ENCODE measurements at places on chromosomes 16 and 17.

GRCh38 chr17:40192961-40193360 is 15.7 kb downstream of the RAPGEFL1 start:
- no peak for DNase-seq

- DNase-seq = no peak
Measured at GRCh38 chr17:38421871-38422827, 6.1 kb upstream of the ARHGAP23 start.

DNA sequence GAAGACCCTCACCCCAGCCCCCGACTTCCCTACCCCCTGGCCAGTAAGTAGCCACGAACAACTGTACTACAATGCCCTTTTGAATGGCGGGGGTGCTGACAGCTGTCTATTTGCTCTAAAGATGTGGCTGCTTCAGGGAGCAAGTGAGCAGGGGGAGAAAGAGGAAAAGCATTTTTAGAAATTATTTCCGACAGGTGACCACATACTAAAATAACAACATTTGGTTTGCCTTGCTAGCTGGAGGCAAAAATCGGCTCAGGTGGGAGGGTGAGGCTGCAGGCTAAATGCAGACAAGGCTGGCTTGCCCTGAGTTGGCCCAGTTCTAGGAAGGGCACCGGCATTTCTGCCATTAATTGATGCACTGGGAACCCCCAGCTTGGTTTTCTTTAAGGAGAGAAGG is 188.5 kb downstream of the XYLT1 start:
- no peak for DNase-seq

DNA sequence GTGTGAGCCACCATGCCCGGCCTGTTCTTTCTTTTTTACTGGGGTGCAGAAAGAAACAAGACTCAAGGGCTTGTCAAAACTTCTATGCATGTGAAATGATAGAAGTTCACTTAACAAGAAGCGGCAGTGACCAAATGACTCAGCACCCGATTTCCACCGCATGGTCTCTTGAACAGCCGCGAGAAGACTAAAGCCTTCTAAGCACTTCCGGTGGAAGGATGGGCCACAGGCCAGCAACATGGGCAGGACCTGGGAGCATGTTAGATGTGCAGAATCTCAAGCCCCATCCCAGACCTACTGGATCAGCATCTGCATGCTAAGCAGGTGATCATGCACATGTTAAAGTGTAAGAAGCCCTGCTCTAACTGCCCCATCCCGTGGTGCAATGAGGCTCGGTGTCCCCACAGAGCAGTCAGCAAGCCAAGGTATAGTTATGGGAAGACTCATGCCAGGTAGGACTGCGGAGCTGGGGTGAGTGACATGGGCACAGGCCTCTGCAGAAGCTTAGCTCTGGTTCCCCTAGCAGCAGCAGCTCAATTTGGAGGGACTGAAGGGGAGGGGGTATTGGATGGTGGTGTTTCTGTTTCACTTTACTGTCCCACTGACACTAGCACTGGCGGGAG is 88.5 kb upstream of the HNF1B start:
- DNase-seq = no peak

- peak; percentile 55 for DNase-seq
Measured at GRCh38 chr17:76199469-76199868, 40.8 kb downstream of the RNF157 start.

DNA sequence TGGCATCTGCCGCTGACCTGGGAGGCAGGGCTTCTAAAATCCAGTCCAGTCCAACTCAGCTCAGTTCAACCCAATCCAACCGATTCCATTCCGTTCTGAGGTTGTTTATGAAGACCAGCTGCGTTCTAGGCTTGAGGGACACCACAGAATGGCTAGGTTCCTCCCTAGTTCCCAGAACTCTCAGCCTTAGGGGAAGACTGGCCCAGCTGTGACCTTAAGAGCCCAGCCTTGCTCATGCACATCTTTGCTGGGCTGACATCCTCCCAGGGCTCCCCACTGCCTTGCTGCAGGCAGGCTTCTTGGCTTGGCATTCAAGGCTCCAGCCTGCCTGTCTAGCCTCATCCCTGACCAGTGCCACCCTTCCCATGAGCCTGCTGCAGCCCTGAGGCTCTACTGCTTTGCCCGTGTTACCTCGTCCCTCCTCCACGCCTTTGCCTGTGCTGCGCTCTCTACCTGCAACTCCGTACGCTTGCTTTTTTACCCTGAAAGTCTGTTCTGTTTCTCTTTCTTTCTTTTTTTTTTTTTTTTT is 7.9 kb downstream of the SLC12A3 start:
- no peak for DNase-seq

DNA sequence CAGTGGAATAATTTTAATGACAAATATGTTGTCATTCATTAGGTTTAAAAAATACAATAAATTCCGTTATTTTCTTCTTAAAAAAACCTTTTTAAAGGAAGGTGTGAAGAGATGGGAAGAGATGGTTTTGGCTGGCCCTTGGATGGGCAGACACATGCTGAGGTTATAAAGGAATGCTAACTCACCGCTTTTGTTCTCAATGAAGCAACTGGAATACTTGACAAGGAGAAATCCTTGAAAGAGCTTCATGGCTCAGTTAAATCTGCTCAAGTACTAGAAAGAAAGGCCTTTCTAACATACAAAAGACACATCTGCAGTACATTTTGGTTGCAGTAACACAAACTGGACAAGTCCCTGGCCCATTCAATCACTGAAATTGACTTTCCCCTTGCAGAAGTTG is 158.3 kb upstream of the KCNJ16 start:
- no peak for DNase-seq

DNA sequence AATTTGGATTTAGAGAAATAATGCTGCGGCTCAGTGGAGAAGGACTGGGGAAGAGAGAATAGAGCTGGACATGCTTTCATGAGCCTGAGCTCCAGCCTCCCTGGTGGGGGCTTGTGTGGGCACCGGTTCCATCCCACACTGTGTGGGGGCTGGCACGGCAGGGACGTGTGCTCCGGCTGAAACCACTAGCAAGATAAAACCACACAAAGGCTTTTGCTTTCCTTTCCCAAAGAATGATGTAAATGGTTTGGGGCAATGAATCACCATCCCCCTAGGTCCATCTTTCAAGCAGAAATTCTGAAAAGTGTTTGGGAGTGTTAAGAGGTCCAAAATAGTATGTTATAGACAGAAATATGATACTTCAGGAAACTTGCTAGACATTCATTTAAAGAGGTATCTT is 77.0 kb downstream of the CDH11 start:
- no peak for DNase-seq

GRCh38 chr16:11583889-11584565 is 2.7 kb downstream of the LITAF start:
- no peak for DNase-seq

GRCh38 chr17:46943501-46944393 is 20.8 kb downstream of the GOSR2 start:
- DNase-seq = no peak

DNA sequence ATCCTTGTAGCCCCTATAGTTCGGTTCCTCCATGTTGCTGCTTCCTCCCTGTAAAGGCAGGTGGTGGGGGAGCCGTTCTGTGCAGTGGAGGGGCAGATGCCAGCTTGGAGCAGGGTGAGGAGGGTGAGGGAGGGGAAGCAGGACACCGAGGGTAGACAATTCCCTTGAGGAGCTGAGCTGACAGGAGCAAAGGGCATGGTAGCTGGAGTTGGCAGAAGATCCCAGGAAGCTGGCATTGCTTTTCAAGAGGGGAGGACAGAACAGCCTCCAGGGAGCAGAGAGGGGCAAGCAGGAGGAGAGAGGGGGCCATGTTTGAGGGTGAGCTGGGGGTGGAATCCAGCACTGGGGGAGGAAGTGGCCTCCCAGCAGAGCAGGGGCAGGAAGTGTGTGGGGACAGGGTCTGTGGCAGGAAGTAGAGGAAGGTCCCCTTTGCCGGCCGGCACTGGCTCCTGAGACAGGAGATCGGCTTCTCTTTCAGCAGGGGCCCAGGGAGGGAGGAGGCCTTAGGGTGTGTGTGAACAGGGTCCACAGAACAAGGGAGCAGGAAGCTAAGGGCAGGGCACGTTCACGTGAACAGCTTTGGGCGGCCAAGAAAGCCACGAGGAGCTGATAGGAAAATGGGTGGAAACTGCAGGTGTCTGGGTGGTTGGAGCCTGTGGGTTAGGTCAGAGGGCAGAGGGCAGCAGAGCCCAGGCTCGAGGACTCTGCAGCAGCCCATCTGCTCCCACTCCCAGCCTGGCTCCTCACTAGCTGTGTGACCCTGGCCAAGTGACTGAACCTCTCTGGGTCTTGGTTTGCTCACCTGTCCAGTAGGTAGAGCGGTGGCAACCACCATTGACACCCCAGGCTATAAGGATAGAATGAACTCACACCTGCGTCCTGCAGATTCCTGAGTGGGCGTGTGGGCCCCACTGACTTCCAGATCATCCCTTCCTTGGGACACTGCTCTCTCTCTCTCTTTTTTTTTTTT is 17.5 kb upstream of the SPNS2 start:
- DNase-seq = no peak

GRCh38 chr16:69411064-69411985 is 13.1 kb upstream of the CYB5B start:
- DNase-seq = no peak

DNA sequence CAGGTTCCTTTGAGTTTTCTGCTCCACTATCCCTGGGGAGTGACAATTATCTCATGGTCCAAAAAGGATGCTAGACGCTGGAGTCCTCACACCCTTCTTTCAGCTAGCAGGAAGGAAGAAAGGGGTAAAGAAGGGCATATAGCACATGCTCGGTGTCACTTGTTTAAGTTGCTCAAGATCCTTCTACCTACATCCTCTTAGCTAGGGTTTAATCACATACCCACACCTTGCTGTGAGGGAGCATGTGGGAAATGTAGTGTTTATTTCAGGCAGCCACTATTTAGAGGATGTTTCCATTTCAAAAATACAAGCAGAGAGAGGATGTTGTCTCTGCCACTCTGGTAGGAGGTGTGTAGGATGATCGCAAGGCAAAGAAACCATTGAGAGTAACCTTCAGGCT is 4.5 kb downstream of the PRKCB start:
- DNase-seq = no peak

GRCh38 chr16:28063591-28064061 is at the start of gene GSG1L:
Gene GSG1L, minus strand, starts transcription at chr16:28063714. Its CDS starts 290 bp downstream, at chr16:28063424.
- no peak for DNase-seq

DNA sequence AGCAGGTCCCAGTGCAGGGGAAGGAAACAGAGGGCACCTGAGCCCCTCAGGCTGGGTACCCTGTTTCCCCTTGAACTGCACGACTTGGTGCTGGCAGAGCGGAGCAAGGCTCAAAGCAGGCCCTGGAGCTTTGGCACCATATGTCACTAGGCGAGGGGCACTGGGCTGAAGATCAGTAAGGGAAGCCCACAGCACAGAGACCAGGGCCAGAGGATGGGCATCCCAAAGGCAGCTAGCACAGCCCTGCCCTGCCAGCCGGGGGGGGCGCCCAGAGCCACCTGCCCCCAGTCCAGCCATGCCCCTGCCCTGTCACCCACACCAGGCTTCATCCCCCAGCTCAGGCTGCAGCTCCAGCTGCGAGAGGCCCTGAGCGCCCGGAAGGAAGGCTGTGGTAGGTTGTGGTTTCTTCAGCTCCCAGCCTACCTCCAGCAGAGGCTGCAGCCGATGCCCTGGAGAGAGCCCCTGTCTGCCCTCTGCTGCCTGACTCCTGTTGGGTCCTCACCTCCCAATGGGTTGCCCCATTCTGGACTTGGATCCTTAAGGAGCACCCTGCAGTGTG is 10.9 kb downstream of the NHERF1 start:
- DNase-seq = no peak

GRCh38 chr16:30473231-30474073 is 910 bp downstream of the ITGAL start:
- peak; percentile 43 for DNase-seq

All from stimulated activated CD8-positive, alpha-beta memory T cell treated with anti-CD3 and anti-CD28 coated beads, Interleukin-15, amount 100 ng/mL, for 4 hours (primary cell).